ENCODE measurements at places on chromosomes 3 and 15.

DNA sequence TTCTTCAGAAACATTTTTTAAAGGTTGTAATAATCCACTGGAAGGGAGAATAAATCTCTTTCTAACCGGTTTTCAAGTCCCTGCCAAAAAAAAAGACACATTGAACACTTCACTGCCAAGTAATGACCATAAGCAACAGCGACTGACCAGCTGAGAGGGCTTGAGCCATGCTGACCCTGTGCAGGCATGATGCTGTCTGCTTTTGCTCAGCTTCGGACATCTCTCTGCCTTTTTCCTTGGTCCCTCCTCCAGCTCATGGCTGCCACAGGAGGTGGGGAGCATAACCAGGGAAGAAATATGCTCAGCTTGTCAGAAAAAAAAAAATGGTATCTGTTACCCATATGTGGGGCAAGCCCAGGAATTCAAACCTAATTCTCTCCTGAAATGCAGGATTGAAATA is 1.5 kb downstream of the IGSF10 start:
- DNase-seq, result no peak

GRCh38 chr3:87461036-87461435 is 184.7 kb upstream of the POU1F1 start:
- no peak for DNase-seq

- DNase-seq, result peak; percentile 91
Observed at GRCh38 chr3:106635271-106635670, 742.0 kb upstream of the CCDC54 start.

DNA sequence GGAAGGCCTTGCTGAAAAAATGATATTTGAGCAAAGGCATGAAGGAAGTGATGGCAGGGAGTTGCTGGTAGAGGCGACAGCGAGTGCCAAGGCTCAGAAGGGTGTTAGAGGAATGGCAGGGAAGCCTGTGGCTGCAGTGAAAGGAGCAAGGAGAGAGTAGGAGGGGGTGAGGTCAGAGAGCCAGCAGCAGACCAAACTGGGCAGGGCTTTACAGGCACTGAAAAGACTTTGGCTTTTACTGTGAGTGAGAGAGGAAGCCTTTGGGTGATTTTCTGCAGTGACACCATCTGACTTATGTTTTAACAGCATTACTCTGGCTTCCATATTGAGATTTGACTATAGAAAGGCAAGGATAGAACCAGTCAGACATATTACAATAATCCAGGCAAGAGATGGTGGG is 11.4 kb downstream of the TICRR start:
- no peak for DNase-seq

DNA sequence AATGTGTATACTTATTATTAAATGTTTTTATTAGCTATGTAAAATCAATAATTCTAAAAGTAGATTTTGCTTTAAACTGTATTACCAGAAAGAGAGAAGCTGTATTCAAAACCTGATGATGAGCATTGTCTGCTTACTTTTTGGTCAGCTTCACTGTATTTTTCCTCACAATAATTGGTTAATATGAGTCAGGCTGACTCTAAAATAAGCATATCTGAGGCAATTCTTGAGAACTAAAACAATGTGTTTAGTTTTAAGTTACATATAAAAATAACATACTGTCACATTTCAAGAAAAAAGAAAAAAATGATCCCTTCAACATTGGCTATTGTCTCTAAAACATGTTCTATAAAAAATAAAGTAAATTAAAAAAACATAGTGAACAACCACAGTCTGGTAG is 66.1 kb downstream of the EPHA3 start:
- DNase-seq, result peak; percentile 27

GRCh38 chr3:80994767-80995166 is 766.7 kb downstream of the GBE1 start:
- no peak for DNase-seq

DNA sequence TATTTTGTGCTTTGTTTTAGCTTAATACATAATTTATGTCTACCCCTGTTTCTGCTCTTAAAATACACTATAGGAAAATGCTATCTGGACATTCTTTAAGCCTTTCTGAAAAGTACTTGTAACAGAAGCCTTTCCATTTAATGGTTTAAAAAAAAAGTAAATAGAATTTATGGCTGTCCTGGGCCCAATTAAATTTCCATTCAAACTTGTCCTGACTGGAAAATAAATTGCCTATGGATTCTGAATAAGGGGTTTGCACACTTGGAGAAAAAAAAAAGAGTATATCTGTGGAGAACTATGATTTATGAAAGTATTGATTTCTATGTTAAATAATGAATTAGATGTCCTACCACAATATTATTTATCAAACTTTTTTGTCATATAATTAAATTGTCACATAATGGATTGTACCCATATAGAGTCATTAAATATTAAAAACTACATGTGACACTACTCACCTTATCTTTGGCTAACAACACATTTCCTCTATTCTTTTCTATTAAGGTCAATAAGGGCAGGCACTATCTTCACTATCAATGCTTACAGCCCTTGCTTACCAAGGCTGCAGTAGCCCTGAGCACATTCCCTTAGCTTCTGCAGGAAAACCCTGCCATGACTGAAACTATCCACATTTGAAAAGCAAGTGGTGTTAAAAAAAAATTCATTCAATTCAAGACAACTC is 396.1 kb upstream of the ROBO2 start:
- DNase-seq, result no peak

DNA sequence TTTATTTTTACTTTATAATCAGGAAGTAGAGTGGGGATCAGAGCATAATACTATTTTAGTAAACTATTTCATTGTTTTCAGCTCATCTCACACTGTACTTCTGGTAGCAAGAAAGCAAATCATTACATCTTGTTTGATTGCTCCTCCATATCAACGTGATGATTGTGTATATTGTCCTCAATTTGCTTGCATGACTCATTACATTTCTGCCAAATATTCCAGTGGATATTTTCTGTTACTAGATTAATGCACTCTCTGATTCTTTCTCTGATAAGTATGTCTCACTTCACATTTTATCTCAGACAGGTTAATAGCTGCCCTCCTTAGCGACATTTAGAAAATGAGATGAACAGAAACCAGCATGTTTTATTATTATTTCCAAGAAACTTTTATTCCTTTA is 1145.3 kb downstream of the OTOL1 start:
- no peak for DNase-seq

DNA sequence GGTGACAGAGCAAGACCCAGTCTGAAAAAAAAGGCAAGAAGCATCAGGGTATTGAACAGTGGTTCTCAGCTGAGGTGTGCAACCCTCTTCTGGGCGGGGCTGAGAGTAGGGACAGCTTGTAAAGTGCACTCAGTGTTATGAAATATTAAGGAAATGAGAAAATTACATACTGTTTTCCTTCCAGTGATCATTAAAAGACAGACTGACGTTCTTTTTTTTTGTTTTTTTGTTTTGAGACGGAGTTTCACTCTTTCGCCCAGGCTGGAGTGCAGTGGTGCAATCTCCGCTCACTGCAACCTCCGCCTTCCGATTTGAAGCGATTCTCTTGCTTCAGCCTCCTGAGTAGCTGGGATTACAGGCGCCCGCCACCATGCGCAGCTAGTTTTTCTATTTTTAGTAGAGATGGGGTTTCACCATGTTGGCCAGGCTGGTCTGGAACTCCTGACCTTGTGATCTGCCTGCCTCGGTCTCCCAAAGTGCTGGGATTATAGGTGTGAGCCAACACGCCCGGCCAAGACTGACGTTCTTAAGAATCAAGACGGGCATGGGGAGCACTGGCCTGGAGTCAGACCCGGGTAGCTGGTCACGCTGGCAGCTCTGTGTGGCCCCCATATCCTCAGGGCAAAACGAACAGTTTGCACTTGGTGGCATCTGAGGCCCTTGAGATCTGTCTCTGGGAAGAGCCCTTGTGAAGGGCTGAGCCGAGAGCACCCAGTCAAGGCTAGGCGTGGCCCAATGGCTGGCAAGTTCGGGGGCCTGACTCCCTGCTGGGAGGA is 11.4 kb downstream of the MAN2A2 start:
- no peak for DNase-seq

DNA sequence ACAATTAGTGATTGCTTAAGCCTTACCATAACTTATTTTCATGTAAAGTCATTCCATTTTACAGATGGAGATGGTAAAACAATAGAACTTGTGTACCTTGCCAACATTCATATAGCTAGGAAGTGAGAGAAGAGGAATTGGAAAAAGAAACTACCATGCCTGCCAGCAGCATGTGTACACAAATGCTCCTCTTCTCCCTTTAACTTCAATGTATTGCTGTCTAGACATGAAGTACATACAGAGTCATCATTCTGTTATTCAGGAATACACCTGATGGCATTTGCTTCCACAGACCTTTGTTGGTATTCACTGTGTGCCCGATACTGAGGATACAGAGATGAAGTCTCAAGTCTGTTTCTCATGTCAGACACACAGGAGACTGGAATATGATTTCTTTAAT is 7.1 kb upstream of the TMEM207 start:
- no peak for DNase-seq

GRCh38 chr15:52563501-52564060 is 5.2 kb downstream of the ARPP19 start:
- DNase-seq, result no peak

- no peak for DNase-seq
Observed at GRCh38 chr15:48336940-48337339, 5.7 kb downstream of the DUT start.

- DNase-seq, result peak; percentile 67
Observed at GRCh38 chr3:194058189-194058571, 77.8 kb upstream of the HES1 start.

DNA sequence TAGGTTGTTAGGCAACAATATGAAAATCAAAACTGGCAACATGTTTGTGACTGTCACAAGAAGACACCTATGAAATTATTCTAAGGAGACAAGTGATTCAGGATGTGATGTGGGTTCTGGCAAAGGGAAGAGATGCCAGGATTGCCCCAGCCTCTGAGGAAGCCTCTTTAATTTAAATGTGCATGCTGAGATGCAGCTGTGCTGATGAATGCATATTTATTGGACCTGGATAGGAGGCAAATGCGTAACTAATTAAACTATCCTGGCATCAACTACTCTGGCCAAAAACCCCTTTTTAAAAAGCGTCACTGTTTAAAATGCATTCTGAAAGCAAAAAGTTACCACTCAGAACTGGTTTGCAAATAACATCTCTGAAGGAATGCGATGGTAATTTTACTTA is 176.5 kb upstream of the DPH6 start:
- no peak for DNase-seq

DNA sequence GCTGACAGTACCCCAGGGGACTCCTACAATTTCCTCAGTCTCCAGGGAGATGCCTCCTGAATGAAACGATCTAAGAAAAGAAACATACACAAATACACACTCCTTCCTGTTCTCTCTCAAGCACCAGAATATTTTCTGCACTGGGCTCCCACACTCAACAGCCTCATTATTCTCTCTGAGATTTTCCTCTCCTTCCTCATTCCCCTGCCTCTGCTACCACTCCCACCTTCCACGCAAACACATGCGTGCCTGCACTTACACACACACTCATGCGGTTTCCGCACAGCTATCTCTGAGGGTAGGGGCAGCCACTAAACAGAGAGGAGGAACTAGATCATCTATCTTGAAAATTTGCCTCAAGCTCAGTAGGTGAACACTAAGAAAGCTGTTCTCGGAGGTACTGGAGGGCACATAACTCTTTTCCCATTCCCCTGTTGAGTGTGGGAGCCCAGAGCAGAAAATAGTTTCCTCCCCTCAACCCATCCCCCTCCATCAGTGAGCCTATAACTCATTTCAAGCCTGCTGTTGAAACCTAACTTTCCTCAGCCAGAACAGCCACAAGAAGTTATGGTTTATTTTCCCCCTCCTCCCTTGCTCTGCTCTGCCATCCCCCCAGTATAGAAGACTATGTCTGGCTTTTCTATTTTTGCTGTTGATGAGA is 30.5 kb upstream of the TIPARP start:
- peak; percentile 48 for DNase-seq

- DNase-seq, result no peak
Observed at GRCh38 chr3:152823173-152823572, 11.8 kb upstream of the P2RY1 start.

- no peak for DNase-seq
Observed at GRCh38 chr3:13544951-13545651, 3.8 kb upstream of the FBLN2 start.

GRCh38 chr3:71428841-71429596 is 154.5 kb downstream of the FOXP1 start:
- peak; percentile 59 for DNase-seq

DNA sequence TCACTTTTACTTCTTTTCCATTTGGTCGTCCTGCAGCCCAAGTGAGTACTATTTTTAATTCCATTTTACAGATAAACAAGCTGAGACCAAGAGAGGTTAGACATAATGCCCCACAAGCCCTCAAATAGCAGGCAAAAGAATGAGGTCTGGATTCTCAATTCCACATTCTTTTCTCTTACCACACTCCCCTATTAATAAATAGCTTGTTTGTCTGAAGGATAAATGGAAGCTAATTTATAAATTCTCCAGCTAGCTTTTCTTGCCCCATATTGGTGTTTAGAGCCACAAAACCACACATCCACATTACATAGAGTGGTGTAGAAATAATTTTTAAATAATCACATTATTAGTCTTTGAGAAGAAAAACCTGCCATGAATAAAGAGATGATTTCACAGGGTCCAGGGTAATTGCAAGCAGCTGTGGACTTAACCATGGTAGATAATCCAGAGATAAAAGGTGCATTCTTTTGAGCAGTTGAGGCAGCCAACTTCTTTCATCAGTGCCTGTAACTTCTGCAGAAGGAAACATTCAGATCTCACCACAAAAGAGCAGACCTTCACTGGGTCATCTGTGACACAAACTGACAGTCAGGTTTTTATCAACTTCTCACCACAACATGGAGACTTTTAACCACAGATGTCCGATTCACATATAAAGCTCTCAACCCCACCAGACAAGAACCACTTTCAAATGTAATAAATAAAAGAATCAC is 313.4 kb upstream of the STT3B start:
- DNase-seq, result peak; percentile 67

DNA sequence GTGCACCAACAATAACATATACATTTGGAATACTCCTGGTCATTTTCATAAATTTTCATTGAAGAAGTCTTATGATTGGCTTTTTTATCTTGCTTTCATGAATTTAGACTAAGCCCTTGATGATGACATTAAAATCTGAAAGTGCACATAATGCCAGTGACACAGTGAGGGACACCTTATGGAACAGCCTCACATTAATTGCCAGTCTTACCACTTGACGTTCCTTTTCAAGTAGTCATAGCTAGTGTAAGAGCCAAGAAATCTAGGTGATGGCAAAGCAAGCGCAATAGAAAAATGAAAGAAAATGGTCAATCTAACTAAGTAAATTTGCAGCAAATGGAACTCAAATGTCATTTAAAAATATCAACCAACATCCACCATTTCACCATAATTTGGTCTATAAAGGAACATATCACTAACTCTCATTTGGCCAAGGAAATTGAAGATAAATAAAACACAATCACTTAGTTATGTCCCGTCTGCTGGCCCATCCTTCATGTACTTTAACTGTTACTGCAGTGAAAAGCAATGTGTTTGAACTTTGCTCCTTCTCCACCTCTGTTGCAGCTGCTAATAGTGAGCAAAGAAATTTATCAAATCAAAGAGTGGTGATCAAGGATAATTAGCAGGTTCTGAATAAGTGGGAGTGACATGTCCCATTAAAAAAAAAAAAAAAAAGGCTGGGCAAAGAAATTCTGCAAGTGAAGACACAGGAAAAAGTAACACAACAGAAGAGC is 110.0 kb downstream of the TJP1 start:
- no peak for DNase-seq

GRCh38 chr15:50354838-50355618 is at the start of gene GABPB1:
Gene GABPB1, minus strand, starts transcription at chr15:50355198. Its CDS starts 45,400 bp downstream, at chr15:50309798.
- peak; percentile 98 for DNase-seq

Measured in astrocyte of the spinal cord (primary cell).